Occipital lobe (tissue), 3 donors: ENCODE measurements at places on chromosomes 3 and 15.

DNA sequence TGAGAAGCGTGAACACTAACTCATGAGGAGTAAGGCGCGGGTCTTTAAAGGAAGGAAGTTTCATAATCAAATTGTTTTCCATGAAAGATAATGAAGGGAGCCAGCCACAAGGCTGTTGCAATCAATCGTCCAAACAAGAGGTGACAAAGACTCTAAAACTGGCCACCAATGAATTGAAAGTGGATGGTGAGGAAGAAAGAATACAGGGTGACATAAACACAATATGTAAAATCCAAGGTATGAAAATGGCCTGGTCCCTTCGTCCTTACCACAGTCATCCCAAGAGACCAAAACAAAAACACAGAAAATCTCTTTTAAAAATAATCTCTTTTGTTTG is 12.0 kb downstream of the CD86 start:
- no peak for DNase-seq

- DNase-seq: no peak
These were observed 66.6 kb upstream of the UMPS start for GRCh38 chr3:124663690-124664089.

- no peak for DNase-seq
These were observed 14.7 kb downstream of the PPARG start for GRCh38 chr3:12303534-12303933.

GRCh38 chr3:65854606-65855304 is 184.0 kb downstream of the MAGI1 start:
- DNase-seq: no peak

- no peak for DNase-seq
These were observed 17.3 kb downstream of the HDAC11 start for GRCh38 chr3:13497386-13497785.

DNA sequence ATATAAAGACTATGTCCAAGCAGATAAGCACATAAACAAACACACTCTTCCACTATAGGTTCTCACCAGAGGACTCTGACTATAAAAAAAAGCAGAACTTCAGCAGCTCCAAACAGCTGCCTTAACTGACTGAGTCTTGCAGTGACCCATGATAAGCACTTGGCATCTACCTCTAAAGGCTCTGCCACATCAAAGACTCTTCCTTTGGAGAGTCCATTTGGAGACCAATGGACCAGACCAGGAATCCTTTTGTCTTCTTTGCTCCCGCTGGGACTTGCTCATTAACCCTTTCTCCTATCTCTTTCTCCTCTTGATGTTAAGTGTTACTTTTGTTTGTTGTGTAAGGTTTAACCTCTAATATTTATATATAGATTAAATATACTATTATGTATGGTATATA is 424.1 kb downstream of the RSL24D1 start:
- DNase-seq: no peak
